ENCODE measurements at places on chromosomes 4 and X.
A peak's percentile ranks its signal among the peaks of the same experiment; 100 is the strongest.

GRCh38 chr4:14883166-14883565 is 119.1 kb upstream of the CPEB2 start:
- DNase-seq, result no peak

DNA sequence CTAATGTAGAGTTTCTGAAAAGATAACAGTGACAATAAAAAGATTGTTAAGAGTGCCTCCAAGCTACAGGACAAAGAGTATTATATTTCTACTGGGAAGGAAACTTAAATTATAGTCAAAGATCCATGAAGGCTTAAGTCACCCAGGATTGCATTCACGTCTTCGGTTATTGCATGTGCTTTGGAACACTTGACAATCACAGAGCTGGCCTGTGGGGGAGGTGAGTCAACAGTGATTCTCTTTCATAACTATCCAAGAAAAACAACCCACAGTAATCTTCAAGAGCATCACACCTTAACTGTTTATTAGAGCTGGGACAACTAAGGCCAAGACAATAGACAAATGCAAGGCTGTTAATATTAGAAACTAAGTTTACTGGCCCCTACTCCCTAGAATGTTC is 40.3 kb downstream of the PDGFC start:
- DNase-seq, result peak; percentile 69

DNA sequence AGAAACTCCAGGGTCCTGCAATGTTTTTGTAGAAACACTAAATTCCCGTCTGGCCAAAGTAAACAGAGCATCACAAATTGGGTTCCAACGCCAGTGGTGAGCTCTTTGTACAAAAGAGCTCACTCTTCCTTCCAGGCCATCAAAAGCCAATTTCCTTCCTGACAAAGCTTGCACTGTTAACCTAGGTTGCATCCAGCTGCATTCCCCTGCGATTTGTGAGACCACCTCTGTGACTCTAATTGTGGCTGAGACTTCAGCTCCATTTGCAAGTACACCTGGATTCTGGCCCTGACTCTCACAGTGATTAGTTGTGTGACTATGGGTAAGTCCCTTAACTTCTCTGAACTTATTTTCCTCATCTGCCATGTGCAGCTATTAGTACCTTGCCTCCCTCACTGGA is 212.5 kb upstream of the CXorf66 start:
- no peak for DNase-seq

- DNase-seq, result no peak
Observed at GRCh38 chrX:136146614-136147314, 569 bp upstream of the FHL1 start.

- DNase-seq, result no peak
Observed at GRCh38 chrX:109464231-109464630, 17.7 kb downstream of the GUCY2F start.

DNA sequence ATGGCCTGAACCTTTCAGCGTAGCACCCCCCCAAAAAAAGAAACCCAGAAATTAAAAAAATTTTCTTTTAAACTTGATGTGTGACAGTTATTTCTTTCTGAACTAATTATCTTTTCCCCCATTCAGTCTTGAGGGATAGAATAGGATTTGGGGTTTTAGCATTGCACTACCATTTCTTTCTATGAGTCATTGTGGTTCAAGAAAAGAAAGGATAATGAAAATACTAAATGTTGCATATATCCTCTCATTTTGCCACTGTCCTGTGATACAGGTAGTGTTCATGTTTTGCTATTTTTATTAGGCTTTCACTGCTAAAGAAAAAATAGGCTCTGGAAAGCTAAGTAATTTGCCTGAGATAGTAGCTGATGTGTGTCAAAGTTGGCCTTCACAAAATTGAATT is 39.4 kb upstream of the DCK start:
- no peak for DNase-seq

- DNase-seq, result no peak
Observed at GRCh38 chr4:70158576-70158975, 4.5 kb downstream of the PRR27 start.

- DNase-seq, result no peak
Observed at GRCh38 chr4:103424853-103425252, 226.7 kb upstream of the CENPE start.

- DNase-seq, result no peak
Observed at GRCh38 chrX:15437724-15438123, 53.5 kb upstream of the VEGFD start.

GRCh38 chr4:54109241-54110018 is 9.5 kb downstream of the GSX2 start:
- DNase-seq, result no peak

GRCh38 chr4:123298261-123298660 is 98.3 kb upstream of the SPRY1 start:
- no peak for DNase-seq

DNA sequence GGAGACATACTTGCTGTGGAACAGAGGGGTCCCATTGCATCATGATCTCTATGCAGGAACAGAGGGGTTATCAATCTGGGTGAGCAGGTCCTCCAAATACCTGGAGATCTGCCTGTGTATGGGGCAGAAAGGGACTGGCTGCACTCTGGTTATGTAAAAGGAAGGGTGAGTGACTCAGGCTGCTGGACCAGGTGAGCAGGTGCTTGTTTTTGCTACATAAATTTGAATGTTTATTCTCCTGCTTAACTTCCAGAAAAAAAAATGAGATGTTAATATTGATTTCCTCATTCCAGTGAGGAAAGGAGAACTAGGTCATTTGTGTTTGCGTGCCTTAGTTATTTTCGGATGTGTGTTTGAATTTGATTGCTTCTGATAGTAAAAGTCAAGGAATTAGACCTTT is 225.8 kb upstream of the TRAM1L1 start:
- DNase-seq, result no peak

- no peak for DNase-seq
Observed at GRCh38 chr4:119672938-119673337, 44.3 kb upstream of the PDE5A start.

DNA sequence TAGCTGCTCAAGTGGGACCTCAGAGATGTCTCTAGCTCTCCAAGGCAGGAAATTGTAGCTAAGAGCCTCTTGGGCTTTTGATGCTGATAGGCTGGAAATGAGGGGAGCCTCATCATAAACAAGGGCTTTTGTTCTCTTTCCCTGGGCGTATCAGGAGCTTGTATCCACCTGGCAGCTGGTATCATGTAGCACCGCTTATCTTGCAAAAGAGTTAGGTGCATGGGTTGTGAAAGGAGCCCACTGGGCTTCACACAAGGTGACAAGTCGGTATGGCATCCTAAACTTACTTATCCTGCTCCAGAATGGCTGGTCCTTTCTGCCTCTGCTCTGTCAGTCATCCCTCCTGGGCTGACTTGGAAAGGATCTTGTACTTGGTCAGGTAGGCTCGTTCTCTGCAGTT is 565.8 kb downstream of the GRXCR1 start:
- no peak for DNase-seq
